ENCODE measurements at places on chromosomes 6 and 20.

DNA sequence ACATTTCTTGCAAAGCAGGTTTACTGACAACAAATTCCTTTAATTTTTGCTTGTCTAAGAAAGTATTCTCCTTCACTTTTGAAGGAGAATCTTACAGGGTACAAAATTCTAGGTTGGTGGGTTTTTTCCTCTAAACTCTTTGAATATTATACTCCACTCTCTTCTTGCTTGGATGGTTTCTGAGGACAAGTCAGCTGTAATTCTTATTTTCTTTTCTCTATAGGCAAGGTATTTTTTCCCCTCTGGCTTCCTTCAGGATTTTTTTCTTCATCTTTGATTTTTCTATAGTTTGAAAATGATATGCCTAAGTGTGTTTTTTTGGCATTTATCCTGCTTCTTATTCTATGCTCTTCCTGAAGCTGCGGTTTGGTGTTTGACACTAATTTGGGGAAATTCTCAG, 112.5 kb upstream of the HIVEP1 start:
- no peak for DNase-seq

DNA sequence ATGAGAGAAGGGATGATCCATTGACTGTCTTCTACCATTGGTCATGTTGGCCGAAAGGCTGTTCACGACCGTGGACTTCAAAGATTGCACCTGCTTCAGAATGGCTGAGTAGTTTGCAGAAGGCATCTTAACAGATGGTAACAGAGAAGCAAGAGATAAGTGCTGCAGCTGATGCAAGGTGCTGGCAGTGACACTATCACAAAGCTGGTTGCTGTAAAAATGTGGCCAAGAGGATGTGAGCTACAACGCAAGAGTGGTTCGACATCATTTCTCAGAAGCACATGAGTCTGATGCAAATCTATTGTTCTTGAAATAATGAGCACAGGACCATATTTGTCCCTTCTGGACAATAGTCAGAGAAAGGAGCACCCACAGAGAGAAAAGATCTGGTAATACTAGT, 27.0 kb upstream of the ANKEF1 start:
- no peak for DNase-seq

DNA sequence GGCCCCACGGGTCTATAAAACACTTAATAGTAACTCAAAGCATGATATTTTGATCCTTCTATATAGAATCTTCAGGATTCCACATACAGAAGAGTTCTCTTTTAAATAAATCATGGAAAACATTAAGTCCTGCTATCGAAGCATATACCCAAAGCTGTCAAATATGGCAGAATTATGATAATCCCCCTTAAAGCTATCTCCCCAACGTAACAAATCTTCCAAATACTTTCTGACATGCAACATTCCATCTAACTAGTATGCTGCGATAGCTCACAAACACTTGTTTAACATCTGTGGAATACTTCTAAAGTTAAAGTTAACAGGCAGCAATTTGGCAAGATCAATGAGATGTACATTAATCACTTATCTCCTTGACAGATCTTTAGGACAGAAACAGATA, 371.0 kb upstream of the RUNX2 start:
- no peak for DNase-seq

- DNase-seq, result no peak
Observed at GRCh38 chr6:190596-191395, 101.5 kb upstream of the DUSP22 start.

DNA sequence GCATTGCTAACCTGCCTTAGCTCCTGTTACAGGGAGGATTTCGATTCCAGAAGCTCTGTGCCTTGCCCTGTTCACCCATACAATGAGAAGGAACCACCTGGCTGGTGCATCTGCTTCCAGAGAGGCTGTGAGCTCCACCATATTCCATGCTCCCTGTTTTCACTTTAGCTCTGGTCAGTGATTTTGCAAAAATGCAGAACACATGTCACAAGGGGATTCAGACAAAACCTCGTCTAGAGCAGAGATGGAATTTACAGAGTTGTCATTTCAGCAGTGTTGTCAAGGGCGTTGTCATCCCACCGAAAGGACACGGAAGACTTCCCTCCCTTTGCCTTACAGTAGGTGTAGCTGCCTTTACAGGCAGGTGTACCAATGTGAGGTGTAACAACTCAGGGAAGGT, 223.0 kb upstream of the ARID1B start:
- DNase-seq, result no peak

- no peak for DNase-seq
Observed at GRCh38 chr6:144477856-144478255, 192.7 kb downstream of the UTRN start.

- peak; percentile 83 for DNase-seq
Observed at GRCh38 chr20:44153636-44154043, 33.3 kb downstream of the JPH2 start.

DNA sequence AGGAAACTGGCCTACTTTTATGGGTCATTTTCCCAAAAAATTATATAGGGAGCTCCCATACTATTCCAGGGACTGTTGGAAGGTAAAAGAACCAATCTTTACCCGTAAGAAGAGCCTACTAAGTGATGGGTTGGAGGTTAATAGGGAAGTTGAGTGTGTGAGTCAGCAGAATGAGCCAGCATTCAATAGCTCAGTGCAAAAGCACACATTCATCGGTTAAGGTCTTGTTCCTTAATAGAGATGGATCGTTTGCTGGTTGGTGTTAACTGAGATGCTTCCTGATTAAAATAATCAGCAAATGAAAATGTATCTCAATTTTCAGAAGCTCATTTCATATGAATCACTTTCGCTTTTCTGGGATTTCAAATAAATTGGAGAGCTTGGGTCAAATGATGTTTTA, 115.3 kb upstream of the MRPS10 start:
- DNase-seq, result no peak

- peak; percentile 9 for DNase-seq
Observed at GRCh38 chr6:166435574-166435973, 52.8 kb upstream of the MPC1 start.

DNA sequence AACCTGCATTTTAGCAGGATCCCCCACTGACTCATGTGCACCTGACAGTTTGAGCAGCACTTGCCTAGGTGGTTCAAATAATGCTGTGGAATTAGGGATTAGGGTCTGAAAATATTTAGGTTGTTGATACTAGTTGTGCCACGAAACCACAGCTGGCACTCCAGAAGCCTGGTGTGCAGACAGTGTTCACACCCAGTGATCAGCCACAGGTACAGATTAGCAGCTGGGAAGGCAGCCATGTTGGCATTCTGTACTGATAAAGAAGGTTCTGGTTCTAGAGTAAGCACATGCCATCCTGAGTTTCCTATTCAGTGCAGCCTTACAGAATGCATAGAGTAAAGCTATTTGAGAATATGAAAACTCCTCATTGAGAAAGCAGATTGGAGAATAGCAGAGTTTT, 30.1 kb downstream of the TMEM74B start:
- DNase-seq, result no peak

- no peak for DNase-seq
Observed at GRCh38 chr20:15195378-15195777, 858.0 kb upstream of the FLRT3 start.

DNA sequence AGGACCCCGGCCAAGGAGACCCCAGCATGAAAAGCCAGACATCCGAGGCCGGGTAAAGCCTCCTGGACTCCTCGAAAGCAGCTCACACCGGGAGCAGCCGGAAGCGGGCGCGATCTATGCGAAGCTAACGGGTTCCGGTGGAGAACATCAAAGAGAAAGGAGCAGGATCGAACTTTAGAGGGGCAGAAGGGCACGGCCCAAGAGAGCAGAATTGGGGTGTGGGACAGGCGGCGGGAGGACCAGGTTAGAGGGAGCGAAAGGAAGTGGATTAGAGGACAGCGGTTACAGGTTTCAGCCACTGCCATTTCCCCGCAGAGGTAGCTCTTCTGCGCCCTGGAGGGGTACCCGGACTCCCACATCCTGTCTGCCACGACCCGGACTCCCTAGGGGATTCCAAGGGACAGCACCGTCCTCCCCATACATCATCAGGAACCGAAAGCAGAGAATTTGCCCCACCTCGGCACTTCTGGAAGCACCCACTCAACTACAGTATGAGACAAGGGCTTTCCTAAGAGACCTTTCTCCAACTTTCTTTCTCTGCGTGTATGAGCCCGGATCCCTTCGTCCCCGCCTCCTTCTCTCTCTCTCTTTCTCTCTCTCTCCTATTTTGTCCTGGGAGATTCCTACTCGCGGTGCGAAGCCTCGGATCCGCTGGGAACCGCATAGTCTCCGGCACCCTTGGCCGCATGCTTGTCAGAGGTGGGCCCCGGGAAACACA, 507 bp upstream of the VGLL2 start:
- peak; percentile 23 for DNase-seq

DNA sequence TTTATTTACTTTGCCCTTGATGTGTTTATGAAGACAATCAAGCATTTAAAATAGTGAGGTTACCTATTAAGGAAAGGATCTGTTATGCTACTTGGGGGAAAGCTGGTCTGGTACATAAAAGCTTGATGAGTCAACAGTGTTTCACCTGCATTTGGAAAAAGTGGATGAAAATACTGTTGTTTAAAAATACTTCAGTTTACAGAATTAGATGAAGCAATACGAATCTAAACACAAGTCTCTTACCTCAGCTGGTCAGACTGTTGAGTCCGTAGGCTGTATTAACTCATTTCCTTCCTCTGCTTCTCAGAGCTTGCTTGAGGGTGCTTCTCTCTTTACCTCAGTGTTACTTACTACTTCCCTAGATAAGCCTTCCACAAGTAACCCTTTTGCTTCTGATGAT, 36.1 kb downstream of the NKX2-4 start:
- DNase-seq, result no peak

- no peak for DNase-seq
Observed at GRCh38 chr20:48595495-48596333, 232.1 kb downstream of the PREX1 start.

GRCh38 chr6:11613858-11614257, 76.3 kb downstream of the TMEM170B start:
- DNase-seq, result peak; percentile 97

GRCh38 chr6:118683881-118684872, 32.8 kb upstream of the CEP85L start:
- DNase-seq, result no peak

- DNase-seq, result no peak
Observed at GRCh38 chr20:33569802-33570391, 80.0 kb downstream of the CBFA2T2 start.

GRCh38 chr6:9499709-9500108, 915.2 kb downstream of the TFAP2A start:
- peak; percentile 60 for DNase-seq

GRCh38 chr20:62591591-62591990, 50.7 kb upstream of the SLCO4A1 start:
- no peak for DNase-seq

DNA sequence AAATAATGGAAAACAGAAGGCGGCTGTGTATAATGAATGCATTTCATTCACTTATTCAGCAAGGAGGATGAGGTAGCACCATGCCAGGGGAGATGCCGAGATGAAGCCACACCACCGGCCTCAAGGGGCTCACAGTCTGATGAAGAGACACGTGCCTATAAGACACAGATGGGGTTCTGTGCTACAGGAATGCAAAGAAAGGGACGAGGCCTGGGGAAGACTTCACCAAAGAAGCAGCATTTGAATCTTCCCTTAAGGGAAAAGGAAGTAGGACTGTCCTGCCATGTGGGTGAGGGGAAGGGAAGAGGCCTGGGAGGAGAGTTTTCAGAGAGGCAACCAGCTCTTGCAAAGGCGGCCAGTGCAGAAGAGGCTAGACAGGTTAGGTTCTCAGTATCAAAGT, 98.9 kb downstream of the PSMG4 start:
- DNase-seq, result no peak

GRCh38 chr6:123716506-123716905, 79.8 kb upstream of the TRDN start:
- no peak for DNase-seq

- no peak for DNase-seq
Observed at GRCh38 chr6:85506441-85507093, 56.7 kb downstream of the NT5E start.

- no peak for DNase-seq
Observed at GRCh38 chr6:21965016-21965415, 331.8 kb downstream of the PRL start.

DNA sequence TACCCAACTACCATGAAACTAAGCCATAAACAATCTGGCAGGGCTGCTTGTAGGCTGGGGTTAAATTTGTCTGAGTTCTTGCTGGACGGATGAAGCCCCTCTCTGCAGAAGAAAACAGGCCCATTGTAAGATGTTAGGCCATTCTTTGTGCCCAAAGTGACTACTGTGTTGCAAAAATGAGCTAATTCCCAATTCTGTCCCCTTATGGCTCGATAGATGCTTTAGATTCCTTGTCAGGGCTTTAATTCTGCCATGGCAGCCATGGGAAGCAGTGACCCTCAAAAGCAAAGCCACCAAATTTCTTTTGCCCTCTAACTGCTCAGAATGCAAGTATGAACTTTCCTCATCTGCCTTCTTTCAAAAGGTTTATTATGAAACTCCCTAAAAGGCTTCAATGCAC, 45.2 kb downstream of the LAMA4 start:
- DNase-seq, result no peak

- DNase-seq, result peak; percentile 41
Observed at GRCh38 chr20:47354714-47355488, 1.6 kb downstream of the ZMYND8 start.

GRCh38 chr20:44070139-44070900, 116.7 kb downstream of the JPH2 start:
- no peak for DNase-seq

DNA sequence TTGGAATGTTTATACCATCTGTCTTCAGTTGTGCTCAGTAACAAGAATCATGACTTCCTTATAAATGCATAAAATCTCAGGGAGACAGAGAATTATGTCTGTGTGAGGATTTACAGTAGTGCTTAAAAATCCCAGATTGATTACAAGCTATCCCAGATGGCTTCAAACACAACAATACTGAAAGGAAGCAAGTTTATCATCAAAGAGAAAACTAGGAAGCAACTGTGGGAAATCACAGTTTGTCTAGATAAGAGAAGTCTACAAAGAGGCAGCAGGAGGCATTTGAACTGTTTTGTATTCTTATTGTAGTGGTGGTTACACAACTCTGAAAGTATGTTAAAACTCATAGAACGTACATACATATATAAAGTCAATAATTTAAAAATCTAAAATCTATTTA, 104.4 kb upstream of the SALL4 start:
- DNase-seq, result no peak

DNA sequence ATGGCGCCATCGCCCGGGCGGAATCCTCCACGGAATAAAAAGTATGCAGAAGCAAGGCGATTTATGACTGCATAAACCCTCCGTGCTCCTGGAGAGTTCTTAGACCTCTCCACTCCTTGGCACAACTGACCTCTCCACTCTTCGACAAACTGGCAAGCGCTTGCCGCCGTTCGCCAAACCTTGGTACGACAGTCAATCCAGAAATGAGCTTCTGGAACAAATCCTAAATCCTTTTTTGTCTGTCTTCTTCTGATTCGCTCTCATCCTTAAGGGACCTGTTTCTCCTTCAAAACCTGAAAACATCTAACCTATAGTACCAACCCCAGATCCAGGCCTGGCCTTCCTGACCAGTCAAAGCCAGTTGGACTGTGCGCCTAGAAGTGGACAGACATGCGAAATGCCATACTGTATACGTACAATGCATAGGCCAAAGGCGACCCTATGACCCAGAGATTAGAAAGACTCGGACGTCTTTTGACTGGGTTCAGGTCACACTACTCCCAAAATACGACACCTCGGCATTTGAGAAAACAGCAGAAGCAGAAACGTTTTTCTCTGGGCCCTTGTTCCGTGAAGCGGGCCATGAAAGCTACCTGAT, 59.4 kb downstream of the TRIM27 start:
- DNase-seq, result no peak

GRCh38 chr6:75882734-75883133, 133.7 kb downstream of the MYO6 start:
- peak; percentile 68 for DNase-seq
